ENCODE measurements at places on chromosomes 7 and 10.
A peak's percentile ranks its signal among the peaks of the same experiment; 100 is the strongest.

DNA sequence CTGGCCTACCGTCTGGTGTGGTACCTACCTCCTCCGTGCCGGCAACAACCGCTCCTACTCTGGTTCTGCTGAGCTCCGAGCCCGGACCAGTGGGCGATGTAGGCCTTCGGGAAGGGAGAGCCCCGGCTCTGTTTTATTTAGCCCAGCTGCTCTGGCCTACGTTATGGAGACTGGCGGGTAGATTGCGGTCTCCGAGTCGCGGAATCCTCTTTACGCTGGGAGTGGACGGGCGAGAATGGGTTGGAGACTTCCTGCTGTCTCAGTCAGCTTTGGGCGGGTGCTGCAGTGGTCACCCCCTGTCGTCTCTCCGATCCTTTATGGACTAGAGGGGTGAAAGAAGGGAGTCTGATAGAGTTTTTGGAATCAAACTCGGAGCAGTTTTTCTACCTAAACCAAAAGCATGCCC, 406 bp downstream of the CBLL1 start:
- no peak for DNase-seq

- no peak for DNase-seq
Observed at GRCh38 chr10:129344731-129345355, 122.2 kb upstream of the MGMT start.

- no peak for DNase-seq
Observed at GRCh38 chr7:116583653-116584052, 58.8 kb downstream of the CAV1 start.

DNA sequence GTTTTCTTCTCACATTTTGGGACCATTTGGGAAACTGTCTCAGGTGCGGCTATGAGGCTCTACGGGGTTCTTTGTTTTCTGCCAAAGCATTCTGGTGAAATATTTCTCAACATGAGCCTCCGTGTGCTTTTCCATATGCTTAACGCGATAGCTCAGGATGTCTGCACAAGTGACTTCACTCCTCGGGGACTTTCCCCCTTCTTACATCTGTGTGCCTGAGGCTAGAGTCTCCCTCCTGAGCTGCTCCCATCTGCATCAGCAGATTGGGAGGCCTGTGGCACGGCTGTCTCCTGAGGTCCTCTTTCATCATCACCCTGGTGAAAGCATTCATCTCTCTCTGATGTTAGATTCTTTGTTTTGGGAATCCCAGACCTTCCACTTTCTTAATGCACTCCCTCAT, 1190.9 kb downstream of the TYW1 start:
- DNase-seq: no peak

GRCh38 chr7:30201161-30201666, 66.4 kb downstream of the MTURN start:
- DNase-seq: no peak

- DNase-seq: no peak
Observed at GRCh38 chr7:13912715-13913278, 76.7 kb downstream of the ETV1 start.

DNA sequence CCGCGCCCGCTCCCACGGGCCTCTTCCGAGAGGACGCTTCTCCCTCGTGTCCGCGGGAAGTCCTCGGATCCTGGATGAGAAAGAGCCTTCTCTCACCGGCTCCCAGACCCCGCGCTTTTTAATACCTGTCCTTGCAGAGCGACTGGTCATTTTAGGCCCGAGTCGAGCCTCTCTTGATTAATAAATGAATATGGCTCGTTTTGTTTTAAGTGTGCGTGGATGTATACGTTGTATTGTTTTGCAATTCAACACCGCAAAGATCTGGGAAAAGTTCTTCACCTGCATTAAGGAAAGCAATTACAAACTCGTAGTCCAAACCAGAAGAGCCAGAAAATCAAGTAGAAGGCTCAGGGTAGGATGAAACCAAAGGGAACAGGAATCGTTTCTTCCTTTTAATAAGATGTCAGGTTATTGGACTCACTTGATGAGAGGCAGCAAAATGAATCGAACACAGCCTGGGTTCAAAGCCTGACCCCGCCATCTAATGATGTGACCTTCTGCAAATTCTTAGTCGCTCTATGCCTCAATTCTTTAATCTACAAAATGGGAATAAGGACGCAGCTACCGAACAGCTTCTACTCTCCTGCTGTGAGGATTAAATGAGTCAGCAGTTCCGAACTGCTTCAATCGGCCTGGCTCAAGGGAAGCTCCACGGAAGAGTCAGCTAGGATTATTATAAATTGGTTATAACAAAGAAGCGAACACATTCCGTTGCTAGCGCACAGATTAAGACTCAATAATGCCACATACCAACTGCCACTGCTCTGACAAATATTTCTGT, 277.8 kb upstream of the NEBL start:
- DNase-seq: no peak

DNA sequence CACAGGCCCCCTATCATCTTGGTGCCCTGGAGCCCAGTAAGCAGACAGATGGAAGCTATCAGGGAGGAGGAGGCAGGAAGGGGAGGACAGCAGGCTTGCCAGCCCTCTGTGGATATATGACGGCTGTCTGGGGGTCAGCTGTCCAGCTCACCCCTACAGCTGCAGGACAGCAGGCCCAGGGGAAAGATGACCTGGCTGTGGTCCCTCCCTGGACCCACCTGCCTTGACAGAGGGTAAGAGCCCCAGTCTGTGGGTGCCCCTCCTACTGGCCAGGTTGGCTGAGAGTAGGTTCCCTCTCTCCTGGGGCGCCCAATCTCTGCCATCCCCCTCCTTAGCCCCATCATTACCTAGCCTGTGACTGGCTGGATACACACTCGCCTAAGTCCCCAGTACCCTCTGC, 62.5 kb downstream of the C10orf143 start:
- DNase-seq: no peak

DNA sequence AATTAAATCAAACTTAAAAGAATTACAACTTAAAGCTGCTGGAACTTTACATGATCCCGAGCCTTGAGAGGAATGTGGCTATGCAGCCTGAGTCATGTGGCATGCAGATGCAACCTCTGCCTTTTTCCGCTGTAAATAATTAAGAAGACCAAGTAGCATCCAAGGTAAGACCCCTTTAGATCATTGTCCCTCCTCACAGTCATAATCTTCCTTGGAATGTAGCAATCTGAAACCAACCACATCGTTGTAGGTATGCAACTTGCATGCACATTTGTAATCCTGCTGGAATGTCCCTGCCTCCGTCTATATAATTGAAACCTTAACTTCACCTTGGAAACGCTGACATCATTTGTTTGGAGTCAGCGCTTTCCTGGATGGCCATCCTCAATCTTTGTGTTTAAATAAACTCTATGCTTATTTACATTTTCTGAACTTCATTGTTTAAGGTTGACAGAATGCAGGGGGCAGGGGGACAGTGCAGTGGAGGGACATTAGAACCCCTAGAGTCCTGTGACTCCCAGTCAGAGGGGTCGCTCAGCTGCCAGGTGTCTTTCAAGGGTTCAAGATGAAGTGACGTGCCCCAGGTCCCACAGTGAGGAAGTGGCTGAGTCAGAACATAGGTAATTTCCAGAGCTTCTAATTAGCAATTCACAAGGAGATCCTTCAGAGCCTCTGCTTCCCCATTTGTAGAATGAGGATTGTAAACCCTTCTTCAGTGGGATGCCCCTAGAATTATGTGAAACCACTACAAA, 110.7 kb downstream of the RALA start:
- DNase-seq: peak; percentile 28

GRCh38 chr10:47031901-47032465, 120.8 kb downstream of the PTPN20 start:
- DNase-seq: no peak

- no peak for DNase-seq
Observed at GRCh38 chr10:68301301-68301700, 30.6 kb upstream of the HNRNPH3 start.

DNA sequence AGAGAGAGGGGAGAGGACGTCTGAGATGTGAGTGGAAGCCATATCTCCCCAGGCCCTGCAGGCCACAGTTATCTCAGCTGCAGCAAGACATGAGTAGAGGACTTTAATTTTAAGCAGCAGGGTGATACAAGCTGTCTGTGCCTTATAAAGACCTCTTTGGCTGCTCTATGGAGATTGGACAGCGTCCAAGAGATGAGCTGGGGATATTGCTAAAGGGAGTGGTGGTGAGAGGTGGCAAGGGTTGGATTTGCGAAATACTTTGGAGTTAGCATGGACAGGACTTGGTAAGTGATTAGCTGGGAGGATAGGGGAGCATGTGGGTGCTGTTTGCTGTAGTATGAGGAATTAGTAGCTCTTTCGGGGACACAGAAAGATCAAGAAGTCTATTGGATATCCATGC, 191.8 kb downstream of the CACNB2 start:
- DNase-seq: no peak

DNA sequence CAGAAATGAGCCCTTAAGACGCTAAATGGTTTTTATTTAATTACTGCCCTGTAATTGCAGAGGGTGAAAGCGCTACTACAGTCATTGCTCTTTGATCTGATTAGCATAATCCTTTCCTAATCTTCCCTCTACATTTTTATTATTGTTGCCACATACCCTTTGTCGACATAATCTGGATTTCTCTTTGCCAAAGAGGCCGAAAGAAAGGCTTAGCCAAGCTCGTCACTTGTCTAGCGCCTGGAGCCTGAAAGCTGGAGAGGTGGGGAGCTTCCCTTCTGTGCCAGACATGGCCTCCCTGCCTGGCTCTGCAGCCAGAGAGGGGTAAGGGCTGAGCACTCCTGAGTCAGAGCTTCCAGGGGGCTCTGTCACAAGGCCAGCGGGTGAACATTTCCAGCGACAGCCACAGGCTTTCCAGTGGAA, 145.9 kb downstream of the PRKAG2 start:
- DNase-seq: no peak

GRCh38 chr10:46229144-46229563, 57.6 kb upstream of the ANTXRL start:
- peak; percentile 18 for DNase-seq

GRCh38 chr7:141042222-141043193, 27.8 kb upstream of the MRPS33 start:
- DNase-seq: no peak

GRCh38 chr7:152884321-152884720, 124.8 kb downstream of the ACTR3B start:
- DNase-seq: no peak

GRCh38 chr10:118041316-118041715, 5.4 kb downstream of the RAB11FIP2 start:
- no peak for DNase-seq

DNA sequence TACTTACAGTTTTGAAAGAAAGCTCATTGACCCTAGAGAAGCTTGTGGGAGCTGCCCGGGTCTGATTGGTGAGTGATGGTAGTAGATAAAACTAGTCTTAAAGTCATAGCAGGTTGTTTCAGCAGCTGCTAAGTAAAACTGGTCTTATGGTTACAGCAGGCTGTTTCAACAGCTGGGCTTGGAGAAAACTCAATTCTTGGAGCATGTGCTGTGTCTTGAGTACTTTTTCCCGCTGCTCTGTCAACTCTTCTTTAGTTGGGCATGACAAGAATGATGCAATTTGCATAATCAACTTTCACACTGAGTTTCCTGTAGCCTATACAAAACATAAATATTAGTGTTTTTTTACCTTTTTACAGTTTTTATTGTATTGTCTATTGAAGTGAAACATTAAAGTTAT, 707.9 kb downstream of the AUTS2 start:
- DNase-seq: no peak

- DNase-seq: no peak
Observed at GRCh38 chr7:147151661-147152060, 1035.1 kb downstream of the CNTNAP2 start.

DNA sequence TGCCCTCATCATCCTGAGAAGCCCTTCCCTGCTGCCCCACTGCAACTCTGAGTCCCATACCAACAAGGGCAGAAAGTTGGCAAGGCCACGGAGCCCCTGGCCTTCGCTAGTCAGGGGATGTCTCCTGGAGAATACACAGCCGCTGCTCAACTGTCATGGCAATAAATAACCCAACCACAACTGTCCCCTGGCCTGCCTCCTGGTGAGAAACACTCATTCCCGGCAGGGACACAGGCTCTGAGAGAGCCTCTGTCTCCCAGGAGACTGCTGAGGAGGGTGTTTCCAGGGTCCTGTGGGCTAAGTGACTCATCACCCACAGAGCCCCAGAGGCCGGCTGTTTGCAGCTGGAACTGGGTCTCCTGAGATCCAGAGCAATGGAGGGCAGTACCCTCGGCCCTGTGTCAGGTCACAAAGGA, 354.1 kb downstream of the TNS3 start:
- no peak for DNase-seq

DNA sequence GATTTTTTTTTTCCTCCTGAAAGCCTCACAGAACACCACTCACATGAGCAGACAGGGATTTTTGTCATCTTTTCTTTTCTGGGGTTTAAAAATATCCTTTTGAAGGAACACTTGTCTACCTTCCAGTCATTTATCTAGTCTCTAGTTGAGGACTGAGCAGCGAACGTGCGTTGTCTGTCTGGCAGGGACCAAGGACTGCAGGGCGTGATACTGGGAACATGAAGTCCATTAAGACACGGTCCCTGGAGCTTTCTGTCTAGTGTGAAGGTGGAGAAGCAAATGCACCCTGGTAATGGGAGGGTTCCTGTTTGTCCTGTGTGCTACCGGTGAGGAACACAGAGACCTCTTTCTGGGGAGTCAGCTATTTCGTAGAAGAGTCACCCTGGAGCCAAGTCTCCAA, 207.4 kb downstream of the TMEM178B start:
- DNase-seq: no peak

GRCh38 chr7:140657891-140658290, 14.9 kb upstream of the ADCK2 start:
- DNase-seq: no peak

- DNase-seq: no peak
Observed at GRCh38 chr10:20454331-20454730, 442.8 kb downstream of the NEBL start.

- DNase-seq: no peak
Observed at GRCh38 chr10:133061296-133062038, 26.3 kb upstream of the ADGRA1 start.

DNA sequence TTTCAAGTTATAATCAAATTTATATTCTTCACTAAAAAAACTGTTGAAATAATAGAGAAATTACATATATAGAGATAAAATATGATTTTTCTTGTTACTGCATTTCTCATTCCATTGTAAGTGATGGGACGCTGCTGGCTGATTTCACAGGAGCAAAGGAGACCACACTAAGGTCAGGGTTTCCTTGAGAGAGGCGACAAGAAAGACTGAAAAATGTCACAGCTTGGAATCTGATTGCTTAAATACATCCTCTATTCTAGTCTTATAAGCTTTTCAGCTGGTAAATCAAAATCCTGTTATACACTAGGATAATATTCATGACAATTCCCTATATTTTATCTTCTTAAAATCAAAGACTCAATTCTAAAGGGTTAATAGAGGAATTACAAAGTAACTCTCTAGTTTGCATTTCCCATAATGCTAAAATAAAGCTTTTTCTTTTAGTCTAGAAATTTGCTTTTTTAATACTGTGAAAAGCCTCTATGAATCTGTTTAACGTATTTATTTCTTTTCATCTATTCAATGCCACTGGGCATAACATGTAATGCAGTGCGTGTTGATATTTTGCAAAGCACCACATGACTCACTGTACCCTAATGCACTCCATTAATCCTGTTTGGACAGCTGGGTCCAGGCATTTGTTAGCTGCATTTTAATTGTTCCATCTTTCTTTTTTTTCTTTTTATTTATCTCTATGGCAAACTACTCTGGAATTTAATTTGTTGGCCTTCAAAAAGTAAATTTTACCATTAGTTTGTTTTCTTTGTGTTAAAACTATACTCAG, 81.7 kb downstream of the RNF32 start:
- DNase-seq: no peak

Measured in CD4-positive, alpha-beta T cell treated with Interleukin-15 for 4 hours (primary cell).